ENCODE measurements at places on chromosomes 13 and 19. TPM values are rescaled to one million over a fixed set of nuclear protein-coding genes. Genes with fewer than 3 reads are reported as not detected.

The CRX gene
- 0.15 TPM for total RNA-seq

The ATP8A2 gene
- 1.6 TPM for total RNA-seq

The ZSCAN4 gene
- total RNA-seq = not detected

- DNase-seq = no peak
Measured at GRCh38 chr19:5545984-5546383, 21.8 kb downstream of the TINCR start.

DNA sequence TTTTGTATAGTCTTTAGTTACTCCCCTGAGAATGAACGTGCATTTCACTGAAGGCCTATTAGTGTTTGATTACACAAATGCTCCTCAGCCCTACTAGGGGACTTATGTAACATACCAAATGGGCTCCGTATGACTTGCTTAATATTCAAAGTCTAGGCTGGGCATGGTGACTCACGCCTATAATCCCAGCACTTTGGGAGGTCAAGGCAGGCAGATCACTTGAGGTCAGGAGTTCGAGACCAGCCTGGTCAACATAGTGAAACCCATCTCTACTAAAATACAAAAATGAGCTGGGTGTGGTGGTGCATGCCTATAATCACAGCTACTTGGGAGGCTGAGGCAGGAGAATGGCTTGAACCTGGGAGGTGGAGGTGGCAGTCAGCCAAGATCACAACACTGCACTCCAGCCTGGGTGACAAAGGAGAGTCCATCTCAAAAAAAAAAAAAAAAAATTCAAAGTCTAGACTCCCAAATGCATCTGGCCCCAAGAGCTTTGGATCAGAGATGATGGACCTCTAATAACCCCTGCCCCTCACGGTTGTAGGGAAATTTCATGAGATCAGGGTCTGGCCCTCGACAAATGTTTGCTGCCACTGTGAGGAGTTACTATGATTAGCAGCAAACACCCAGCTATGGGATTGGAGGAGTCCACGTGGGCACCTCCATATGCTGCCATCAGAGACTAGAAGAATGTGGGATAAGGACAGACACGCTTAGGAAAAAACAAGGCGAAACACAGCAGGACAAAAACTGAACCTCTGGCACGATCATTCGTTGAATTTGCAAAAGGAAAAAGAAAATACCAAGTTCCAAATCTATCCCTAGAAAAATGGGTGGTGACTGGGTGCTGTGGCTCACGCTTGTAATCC, 4.6 kb downstream of the FBXO17 start:
- peak; percentile 9 for DNase-seq

GRCh38 chr19:4374498-4375163, 25.7 kb downstream of the SH3GL1 start:
- no peak for DNase-seq

DNA sequence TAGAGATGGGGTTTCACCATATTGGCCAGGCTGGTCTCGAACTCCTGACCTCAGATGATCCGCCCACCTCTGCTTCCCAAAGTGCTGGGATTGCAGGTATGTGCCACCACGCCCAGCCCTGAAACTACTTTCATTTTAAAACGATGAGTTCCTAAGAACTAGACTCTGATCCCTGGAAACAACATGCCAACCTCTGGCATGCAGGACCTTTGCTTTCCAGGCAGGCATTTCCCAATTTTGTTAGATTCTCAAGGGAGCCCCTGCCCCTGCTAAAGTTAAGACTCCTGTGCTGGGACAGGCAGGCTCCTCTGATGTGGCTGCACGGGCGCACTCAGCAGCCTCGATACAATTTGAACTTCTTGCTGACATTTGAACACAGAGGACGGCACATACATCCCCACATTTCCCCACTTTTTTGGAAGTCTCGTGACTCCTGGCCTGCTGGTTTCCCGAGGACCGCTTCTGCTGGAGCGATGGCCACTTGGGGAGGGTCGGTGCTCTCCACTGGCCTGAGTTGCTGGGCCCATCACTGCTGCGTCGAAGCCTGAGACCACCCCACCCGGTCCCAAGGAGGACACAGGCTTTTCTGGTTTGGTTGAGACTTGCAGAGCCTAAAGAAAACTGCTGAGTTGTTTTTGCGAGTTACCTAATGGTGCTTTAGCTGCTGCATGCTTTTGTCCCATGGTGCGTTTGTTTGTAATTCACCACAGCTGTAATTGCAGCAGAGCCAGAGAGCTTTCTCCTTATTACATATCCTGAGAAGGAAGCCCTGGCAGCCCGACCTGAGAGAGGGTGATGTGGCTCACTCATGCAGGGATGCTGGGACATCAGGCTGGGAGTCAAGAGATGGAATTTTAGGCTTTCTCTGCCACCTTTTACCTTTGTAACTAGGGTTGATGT, 8.2 kb downstream of the ATP11A start:
- DNase-seq = no peak

GRCh38 chr13:53112522-53112921, 83.9 kb downstream of the OLFM4 start:
- DNase-seq = peak; percentile 49

- DNase-seq = no peak
Measured at GRCh38 chr19:3193256-3194105, 7.8 kb downstream of the NCLN start.

GRCh38 chr13:32645854-32646253, 59.6 kb downstream of the PDS5B start:
- DNase-seq = no peak

DNA sequence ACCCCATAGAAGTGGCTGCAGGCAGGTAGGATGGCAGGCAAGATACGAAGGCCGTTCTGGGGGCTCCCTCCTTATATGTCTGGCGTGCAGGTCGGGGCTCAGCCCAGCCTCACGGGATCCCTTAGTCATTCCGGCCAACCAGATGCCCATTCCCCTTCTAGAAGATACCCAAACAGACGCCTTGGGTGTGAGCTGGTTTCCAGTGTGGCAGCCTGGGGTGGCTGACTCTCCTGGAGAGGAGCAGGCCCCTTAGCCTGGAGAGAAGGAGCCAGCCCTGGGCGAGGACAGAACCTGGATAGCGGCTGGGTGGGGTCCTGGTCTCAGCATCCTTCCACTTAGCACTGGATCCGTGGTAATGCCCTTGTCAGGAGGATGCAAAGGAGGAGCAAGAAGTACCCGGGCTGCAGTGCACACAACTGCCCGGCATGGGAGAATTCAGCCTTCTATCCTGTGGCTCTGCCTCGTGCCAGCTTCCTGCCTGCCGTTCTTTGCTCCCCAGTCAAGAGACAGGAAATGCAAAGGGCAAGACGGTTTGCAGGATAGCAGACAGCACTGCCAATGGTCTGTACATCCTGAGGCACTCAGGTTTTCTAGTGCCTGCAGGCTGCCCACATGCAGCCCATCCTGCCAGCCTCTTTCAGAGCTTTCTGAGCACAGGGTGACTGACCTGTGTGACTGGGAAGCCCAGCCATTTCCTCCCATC, 56.7 kb upstream of the WASF3 start:
- DNase-seq = no peak

- no peak for DNase-seq
Measured at GRCh38 chr19:33443638-33444561, 70.4 kb downstream of the CEBPG start.

GRCh38 chr19:7928741-7929701, 3.1 kb upstream of the CTXN1 start:
- DNase-seq = peak; percentile 92

DNA sequence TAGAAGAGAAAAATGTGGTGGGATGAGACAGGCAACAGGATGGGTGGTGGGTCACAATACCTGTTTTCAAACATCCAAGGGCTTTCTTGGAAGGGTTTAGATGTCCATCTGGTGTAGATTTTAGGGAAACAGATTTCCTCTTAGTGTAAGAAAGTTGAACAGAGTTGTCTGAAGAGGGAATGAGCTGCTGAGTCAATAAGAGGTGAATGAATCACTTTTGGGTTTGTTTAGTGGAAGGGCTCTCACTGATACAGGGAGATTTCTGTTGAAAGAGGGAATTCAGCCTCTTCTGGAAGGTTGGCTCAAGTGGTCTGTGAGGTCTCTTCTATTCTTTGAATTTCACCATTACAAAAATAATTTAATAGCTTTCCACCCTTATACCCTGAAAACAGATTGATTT, 54.6 kb downstream of the LACC1 start:
- no peak for DNase-seq

DNA sequence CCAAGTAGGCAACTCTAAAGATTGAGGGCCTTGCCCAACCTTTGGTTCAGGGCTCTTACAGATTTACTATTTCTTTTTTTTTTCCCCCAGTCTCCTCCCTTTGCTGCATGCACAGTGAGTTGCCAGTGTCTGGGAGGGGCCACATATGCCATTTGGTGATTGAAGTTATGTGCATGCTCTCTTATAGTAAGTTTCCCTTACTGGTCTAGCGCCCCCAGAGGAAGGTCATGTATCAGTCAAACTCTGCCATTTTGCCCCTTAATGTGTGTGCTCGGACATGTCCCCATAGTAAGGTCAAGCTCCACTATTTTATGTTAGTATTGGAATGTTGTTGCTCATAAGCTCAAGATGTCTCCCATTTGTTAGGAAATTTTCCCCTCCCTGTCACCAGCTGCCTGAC, 1138.0 kb upstream of the SLC10A2 start:
- DNase-seq = no peak

DNA sequence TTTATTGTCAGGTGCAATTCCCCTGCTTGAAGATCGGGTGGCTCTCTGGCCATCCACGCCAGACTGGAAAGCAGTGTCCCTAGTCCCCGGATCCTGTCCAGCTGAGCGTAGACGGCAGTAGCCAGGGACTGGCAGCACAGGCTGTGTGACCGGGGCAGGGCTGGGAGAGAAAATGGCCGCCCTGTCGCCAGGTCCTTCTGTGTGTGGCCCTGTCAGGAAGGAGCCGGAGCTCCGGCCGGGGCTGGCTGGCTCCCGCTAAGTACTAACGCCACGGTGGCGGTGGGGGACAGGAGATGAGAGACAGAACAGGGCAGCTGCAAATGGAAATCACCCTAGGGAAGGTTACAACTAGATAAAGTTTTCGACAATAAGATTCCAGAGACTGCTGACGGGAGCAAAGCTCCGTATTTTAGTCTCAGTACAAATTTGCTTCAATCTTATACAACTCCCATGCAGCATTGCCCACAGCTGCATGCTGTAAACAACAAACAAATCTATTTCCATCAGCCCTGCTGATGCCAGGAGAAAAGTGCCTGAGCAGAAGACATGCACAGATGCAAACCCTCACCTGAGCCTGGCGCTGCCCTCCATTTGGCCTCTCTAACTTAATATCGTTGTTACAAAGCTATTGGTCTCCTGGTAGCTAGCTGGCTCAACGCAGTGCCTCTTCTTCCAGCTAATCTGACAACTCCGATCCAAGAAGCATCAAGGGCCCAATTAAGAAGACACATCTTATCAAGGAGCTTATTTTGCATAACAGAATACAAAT, 253.0 kb downstream of the TSHZ3 start:
- no peak for DNase-seq

DNA sequence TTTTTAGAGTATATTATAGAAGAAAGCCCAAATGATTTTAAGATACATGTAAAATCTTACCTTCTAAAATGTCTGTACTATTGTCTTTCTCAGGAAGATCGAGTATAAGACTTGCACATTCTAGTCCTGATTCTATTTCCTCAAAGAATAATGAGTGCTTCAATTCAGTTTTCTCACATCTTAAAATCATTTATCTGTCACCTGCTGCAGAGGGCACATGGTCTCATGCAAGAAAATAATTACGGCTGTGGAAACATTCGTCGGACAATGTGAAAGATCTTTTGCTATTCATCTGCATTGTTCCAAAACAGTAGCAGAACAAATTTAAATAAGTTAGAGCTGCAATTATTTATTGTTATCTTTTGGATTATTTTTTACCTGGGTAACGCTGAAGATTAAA, 1403.5 kb downstream of the PCDH9 start:
- DNase-seq = no peak

DNA sequence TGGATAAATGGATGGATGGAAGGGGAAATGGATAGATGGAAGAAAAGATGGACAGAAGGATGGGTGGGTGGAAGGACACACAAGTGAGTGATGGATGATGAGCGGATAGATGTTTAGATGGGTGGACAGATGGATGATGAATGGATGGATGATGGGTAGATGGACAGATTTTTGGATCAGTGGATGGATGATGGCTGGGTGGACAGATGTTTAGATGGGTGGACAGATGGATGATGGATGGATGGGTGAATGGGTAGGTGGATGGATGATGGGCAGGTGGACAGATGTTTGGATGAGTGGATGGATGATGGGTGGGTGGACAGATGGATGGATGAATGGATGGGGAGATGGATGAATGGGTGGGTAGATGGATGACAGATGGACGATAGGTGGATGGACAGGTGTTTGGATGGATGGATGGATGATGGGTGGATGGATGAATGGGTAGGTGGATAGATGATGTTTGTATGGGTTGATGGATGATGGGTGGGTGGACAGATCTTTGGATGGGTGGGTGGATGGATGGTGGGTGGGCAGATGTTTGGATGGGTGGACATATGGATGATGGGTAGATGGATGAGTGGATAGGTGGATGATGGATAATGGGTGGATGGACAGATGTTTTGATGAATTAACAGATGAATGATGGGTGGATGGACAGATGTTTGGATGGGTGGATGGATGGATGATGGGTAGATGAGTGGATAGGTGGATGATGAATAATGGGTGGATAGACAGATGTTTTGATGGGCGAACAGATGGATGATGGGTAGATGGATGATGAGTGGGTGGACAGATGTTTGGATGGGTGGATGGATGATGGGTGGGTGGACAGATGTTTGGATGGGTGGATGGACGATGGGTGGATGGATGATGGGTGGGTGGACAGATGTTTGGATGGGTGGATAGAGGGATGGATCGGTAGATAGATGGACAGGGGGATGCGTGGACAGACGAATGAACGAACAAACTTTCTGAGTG, 39.5 kb downstream of the CERS4 start:
- no peak for DNase-seq

DNA sequence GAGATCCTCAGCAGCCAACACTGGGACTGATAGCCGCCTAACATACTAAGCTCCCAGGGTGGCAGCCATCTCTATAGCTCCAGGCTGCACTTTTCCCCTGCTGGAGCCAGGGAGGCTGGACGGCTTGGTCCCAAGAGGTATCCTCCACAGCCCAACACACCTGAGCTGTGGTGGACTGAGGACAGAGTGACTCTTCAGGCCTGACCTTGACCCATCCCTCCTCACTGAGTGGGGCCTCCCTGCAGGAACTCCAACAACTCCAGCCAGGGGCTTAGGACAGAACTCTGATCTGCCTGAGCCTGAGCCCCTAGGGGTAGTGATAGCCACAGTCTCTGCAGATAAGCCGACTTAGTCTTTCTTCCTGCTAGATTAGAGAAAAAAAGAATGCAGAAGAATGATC, 958.1 kb upstream of the PRR20A start:
- no peak for DNase-seq

DNA sequence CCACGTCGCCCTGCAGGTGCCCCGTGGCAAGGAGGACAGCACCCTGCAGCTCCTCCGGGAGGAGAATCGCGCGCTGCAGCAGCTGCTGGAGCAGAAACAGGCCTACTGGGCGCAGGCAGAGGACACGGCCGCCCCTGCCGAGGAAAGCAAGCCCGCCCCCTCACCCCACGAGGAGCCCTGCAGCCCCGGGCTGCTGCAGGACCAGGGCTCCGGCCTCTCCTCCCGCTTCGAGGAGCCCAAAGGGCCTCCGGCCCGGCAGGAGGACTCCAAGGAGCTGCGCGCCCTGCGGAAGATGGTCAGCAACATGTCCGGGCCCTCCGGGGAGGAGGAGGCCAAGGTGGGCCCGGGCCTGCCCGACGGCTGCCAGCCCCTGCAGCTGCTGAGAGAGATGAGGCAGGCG, 11.6 kb downstream of the CBY2 start:
- no peak for DNase-seq
